CD4-positive, alpha-beta T cell treated with Interleukin-15 for 4 hours (primary cell): ENCODE measurements at places on chromosomes 5 and 9.

GRCh38 chr5:109690975-109691574 is 1.3 kb downstream of the MAN2A1 start:
- peak; percentile 60 for DNase-seq

GRCh38 chr9:129138476-129139232 is 27.4 kb downstream of the PTPA start:
- no peak for DNase-seq

GRCh38 chr9:84858364-84858763 is 188.8 kb downstream of the NTRK2 start:
- DNase-seq: no peak

- no peak for DNase-seq
These were observed 22.4 kb downstream of the UTP15 start for GRCh38 chr5:73587923-73588322.

GRCh38 chr5:88833371-88834130 is 49.4 kb downstream of the MEF2C start:
- no peak for DNase-seq

GRCh38 chr9:135890190-135891026 is 16.9 kb downstream of the CAMSAP1 start:
- DNase-seq: no peak

GRCh38 chr5:158553962-158554336 is 545.8 kb downstream of the EBF1 start:
- DNase-seq: no peak

DNA sequence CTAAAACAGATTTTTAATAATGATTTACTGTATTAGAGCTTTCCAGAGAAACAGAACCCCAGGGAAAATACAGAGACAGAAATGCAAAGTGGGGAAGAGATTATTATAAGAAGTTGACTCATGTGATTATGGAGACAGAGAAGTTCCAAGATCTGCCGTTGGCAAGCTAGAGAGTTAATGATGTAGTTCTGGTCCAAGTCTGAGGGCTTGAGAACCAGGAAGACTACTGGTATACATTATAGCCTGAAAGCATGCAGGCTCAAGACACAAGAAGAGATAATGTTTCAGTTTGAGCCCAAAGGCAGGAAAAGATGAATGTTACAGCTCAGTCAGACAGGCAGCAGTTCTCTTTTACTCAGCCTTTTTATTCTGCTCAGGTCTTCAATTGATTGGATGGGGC is 98.8 kb upstream of the NFIL3 start:
- DNase-seq: no peak

DNA sequence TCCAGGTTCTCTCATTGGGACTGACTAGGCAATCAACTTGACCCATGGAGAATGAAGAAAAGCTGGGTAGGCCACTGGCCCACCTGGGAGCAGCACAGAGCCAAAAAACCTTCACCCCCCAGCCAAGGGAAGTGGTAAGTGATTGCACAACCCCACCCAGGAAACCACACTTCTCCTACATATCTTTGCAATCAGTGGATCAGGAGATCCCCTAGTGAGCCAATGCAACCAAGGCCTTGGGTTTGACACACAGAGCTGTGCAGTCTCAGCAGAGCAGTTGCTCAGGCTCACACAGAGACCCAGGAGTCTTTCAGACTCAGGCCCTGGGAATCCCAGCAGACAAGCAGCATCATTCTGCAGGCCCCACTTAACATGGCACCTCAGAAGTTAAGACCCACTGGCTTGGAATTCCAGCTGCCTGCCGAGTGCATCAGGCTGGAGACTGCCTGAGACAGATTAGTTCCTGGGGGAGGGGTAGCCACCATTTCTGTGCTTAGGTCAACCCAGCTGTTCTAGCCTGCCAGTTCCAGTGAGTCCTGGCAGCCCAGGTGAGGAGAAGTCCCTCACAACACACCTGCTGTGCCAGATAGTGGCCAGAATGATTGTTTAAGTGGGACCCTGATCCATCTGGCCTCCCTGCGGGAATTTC is 136.4 kb downstream of the SAXO1 start:
- DNase-seq: no peak

DNA sequence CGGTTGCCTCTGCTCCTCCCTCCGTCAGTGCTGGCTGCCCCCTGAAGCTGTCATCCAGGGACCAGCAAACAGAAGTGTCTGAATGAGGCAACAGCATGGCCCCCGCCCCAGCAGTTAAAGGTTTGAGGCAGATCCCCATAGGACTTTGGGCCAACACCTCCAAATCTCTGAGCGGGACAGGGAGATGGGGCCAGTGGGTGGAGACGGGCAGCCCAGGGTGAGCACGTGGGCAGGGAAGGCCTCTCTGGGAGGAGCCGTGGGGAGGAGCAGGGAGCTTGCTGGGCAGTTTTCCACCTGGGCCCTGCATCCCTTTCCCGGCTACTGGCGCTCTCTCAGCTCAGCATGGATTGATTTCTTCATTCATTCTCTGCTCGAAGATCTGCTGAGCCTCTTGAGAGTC is 39.1 kb upstream of the NOTCH1 start:
- DNase-seq: no peak

- no peak for DNase-seq
These were observed 29.4 kb upstream of the N4BP3 start for GRCh38 chr5:178083922-178084321.

DNA sequence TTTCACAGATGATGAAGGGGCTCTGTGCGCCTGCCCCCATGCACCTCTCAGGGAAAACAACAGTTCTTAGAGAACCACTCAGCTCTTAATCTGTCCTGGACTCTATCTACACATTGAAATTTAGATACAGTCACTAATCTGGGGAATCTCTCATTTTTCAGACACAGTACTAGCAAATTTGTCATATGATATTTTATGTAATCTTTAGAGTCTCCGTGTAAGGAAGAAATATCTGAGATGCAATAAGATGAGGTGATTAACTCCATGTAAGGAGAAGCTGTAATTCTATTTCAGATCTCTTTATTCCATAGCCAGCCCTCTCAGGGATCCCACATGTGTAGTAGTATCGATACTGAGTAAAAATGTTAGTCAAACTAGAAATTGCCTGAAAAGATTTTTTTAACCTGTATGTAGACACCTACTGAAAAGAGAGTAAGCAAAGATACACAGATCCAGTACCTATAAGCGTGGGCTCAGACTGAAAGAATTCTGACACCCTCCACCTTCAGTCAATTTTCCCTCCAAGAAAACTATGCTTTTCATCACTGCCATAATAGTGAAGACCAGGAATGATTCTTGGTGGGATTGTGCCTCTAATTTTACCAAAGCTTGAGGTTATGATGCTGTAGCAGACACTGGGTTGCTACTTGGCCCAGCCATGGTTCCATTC is 279.6 kb upstream of the TMEM161B start:
- no peak for DNase-seq

- DNase-seq: no peak
These were observed 7.6 kb upstream of the OTULIN start for GRCh38 chr5:14656898-14657297.

GRCh38 chr5:10331341-10331796 is 22.1 kb upstream of the MARCHF6 start:
- no peak for DNase-seq

- no peak for DNase-seq
These were observed 107.6 kb upstream of the PITX1 start for GRCh38 chr5:135141303-135142268.

DNA sequence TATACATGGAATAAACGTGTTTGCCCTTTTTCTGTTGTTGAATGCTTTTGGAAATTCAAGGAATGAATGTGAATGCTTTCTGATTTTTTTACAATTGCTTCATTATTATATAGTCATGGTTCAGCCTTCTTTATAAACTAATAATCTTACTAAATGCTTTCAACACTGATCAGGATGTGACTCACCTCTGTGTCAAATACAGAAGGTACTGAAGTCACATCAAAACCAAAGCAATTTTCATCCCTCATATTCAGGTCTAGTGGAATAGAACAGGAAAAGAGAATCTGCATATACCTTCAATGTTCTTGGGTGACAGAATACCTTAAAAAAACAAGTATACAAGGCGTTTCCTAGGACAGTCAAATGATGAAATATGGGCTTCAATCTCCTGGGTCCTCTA is 170.7 kb downstream of the PDE4D start:
- no peak for DNase-seq

DNA sequence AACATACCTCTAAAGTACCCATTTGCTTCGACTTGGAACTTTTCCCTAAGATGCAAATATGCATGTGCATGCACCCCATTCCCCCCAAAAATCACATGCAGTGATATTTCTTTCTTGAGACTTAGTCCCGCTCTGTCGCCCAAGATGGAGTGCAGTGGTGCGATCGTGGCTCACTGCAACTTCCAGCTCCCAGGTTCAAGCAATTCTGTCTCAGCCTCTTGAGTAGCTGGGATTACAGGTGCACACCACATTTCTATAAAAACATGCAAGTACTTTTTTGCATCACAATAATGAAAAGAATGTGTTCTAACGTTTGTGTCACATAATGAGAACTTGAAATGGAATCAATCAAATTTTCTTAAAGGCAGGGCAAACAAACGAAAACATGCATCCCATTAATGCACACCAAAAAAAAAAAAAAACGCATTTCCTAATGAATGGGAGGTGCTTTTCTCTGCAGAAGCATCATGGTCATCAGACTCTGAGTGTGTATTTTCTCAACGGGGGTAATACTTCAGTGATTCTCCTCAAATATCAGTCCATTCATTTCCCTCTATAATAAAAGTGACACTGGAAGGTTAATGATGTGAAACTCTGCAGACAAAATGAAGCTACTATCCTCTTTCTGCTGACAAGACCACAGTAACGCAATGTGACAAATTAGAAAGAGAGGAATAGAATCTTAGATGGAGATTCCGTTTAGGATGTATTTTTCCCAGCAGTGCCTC is 389.4 kb downstream of the CTNND2 start:
- no peak for DNase-seq

DNA sequence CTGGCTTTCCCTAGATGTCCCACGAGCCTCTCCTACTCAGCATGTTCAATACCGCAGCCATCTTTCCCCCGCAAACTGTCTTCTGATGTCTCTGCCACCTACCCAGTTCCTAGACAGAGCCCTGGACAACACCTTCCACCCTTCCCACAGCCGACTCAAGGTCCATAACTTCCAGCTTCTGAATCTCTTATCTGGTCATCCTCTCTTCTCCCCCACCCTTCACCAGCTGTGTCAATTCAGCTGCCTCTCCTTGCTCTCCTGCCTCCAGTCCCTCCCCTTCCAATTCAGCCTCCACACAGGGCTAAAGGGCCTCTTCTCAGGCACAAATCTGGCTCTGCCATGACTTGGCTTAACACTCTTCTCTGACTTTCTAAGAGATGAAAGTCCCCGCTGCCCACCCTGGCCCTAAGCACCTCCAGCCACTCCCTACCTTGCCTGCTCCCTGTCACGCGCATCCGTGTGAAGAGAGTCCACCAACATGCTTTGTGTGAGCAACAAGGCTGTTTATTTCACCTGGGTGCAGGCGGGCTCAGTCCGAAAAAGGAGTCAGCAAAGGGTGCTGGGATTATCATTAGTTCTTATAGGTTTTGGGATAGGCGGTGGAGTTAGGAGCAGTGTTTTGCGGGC is 25.2 kb downstream of the AQP7 start:
- DNase-seq: no peak

GRCh38 chr9:135582966-135583687 is 21.6 kb downstream of the PAEP start:
- DNase-seq: no peak

DNA sequence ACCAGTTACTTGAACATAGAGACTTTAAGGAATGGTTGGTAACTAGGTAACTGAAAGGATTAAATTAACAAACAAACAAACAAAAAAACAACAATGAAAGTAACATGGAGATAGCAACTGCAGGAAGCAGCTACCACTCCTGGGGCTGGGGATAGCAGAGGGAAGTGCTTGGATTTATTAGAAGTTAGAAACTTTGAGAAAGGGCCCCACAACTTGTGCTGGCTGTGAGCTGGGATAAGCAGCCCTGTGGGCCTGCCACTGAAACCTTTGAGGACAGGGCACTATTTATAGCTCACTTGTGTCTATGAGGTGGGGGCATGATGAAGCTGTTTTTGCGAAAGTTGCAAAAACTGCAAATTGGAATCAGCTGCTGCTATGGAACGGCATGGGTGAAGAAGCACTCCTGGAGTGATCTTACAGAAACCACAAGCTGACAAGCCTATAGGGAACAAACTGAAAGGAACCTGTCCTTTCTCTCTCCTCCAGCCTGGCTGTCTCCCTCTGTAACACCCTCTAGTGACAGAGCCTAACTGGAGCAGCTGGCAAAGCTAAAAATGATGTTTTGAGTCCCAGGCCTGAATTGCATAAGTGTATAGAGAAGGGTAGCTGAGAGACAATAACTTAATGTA is 91.4 kb upstream of the RANBP6 start:
- no peak for DNase-seq

- DNase-seq: no peak
These were observed 5.3 kb upstream of the IRX1 start for GRCh38 chr5:3590161-3590966.

- DNase-seq: no peak
These were observed 63.3 kb upstream of the SLC30A5 start for GRCh38 chr5:69030358-69031062.

DNA sequence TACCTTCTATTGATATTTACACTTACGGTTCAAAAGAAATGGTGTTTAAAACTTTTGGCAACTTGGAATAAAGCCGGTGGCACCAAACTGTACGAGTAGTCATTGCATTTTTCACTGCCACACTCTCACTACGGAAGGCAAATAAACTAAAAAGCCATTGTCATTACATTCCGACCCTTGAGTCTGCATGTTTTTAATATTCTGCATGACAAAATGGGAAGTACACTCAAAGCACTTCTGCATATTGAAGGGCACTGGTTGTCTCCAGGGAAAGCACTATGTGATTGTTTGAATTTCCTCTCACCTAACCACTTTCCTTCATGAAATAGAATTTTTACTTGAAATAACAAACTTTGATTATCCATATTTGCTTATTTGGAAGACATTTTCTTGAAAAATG is 426.3 kb downstream of the CETN3 start:
- DNase-seq: no peak

DNA sequence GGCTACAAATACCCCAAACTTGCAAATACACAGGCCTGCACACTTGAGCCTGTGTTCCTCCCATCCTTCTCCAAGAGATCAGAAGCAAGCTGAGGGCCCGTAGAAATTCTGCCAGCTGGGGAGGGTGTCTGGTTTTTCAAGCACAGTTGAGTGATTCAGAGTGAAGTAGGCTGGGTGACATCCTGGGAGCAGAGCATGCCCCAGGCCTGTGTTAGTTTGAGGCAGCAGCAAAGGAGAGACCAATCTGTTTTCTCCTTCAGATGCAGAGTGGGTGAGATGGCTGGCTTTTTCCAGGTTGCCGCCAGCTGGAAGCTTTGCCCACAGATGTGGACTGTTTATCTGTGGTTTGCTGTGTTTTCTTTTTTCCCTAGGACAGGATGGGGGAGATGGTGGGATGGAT is 63.1 kb downstream of the RCL1 start:
- no peak for DNase-seq

- DNase-seq: no peak
These were observed 88.8 kb downstream of the NR3C1 start for GRCh38 chr5:143314659-143315058.
